NCI-H187 treated with DMSO at 0.1 percent for 48 hours (cell line): ENCODE measurements at places on chromosomes 12 and 14.

DNA sequence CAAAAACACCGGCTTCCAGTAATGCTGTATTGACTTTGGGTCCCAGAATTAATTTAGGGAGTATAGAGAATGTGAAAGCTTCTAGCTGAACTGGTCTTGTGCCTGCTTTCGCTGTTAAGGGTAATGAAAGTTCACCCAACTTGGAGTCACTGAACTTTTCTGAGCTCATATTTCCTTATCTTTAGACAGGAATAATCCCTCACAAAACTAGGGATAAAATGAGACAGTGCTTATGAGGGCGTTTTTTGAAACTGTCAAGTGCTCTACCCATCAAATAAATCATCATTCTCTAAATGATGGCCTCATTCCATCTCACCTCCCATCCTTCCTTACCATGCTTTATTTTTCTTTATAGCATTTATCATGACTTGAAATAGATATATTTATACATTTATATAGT lies 74.7 kb downstream of the RFX4 start:
- DNase-seq = no peak

DNA sequence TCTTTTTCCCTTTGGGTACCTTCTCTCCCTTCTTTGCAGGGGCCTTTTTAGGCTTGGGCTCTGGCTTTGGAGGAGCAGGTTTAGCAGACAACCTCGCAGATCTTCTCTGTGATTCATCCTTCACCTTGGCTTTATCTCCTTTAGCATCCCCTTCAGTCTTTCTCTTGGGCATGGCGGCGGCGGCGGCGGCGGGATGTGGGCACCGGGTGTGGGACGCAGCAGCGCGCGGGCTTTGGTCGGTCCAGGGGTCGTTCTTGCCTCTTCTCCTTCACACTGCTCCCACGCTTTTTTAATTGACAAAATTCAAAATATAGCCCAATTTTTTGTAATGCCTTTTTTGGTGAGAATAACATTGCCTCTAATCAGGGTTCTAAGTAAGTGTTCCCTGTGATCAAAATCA lies 8.6 kb downstream of the TRMT5 start:
- DNase-seq = no peak

DNA sequence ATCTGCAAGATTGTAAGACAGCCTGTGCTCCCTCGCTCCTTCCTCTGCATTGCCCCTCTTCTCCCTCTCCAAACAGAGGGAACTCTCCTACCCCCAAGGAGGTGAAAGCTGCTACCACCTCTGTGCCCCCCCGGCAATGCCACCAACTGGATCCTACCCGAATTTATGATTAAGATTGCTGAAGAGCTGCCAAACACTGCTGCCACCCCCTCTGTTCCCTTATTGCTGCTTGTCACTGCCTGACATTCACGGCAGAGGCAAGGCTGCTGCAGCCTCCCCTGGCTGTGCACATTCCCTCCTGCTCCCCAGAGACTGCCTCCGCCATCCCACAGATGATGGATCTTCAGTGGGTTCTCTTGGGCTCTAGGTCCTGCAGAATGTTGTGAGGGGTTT lies 37.4 kb downstream of the DAD1 start:
- DNase-seq = no peak

GRCh38 chr14:50122291-50122690 lies 5.9 kb upstream of the VCPKMT start:
- no peak for DNase-seq

DNA sequence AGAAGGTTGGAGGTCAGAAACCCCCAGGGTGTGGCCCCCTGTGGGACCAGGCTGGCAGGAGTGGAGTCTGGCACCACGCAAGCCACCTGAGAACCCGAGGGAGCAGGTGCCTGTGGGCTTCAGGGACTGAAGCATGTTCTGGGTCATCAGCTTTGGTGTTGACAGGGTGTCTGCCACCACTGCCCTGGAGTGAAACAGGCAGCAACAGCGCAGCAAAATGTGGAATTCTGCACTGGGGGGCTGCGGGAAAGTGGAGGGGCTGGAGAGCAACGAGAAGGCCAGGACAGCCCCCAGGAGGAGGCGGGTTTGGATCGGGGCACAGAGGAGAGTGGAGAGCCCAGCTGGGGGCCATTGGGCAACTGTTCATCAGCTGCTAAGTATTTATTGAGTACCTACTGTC lies 15.9 kb downstream of the PHETA1 start:
- no peak for DNase-seq

DNA sequence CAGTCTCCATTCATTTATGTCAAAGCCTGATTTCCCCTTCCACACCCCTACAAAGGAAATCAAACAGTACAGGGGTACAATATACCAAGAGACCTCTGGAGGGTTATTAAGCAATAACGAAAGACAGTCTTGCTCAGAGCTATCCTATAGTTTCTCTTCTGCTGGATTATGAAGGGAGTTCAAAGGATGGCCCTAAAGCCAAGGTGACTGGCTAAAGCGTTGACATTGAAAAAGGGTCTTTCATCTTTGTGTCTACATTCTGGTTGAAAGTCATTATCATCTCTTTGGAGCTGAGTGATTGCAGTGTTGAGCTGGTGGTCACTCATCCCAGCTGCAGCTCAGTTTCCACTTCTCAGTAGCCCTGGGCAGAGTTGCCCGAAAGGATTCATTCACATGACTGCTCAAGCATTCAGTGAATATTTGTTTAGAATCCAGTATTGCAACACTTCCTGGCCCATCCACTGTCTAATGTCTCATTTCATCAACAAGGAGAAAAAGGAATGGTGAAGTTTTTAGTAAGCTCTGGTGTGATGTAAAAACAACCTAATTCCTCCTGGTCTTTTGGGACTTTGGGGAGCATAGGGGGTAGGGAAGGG lies 19.2 kb upstream of the TBX5 start:
- DNase-seq = no peak

DNA sequence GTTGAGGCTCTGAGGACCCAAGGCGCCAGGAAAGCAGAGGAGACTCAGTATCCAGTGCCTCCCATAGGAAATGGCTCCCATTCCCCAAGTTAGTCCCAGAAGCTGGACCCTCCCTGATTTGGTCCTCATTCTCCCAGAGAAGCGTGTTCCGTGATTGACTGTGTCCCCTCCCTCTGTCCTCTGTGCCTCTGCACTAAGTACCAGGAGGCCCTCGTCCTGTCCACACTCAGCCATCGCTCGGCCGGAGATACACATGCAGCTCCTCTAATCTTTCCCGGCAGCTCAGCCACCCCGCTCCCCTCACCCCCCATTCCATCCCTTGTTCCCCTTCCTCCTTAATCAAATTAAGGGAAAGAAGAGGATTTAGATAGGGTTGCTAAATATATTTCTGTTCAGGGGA lies 28.3 kb upstream of the ATP2A2 start:
- DNase-seq = no peak

- DNase-seq = no peak
These were observed 40.9 kb upstream of the NOS1 start for GRCh38 chr12:117402363-117402762.

- no peak for DNase-seq
These were observed 40.5 kb downstream of the JAG2 start for GRCh38 chr14:105128059-105128458.

GRCh38 chr12:52622349-52622748 lies 4.0 kb upstream of the KRT73 start:
- no peak for DNase-seq

GRCh38 chr14:72621387-72622065 lies 272.4 kb downstream of the DPF3 start:
- no peak for DNase-seq

GRCh38 chr14:82124511-82124910 lies 590.9 kb upstream of the SEL1L start:
- no peak for DNase-seq

- DNase-seq = no peak
These were observed 90.8 kb downstream of the SLCO1B1 start for GRCh38 chr12:21221778-21222177.

GRCh38 chr12:122031342-122032216 lies 9.9 kb downstream of the BCL7A start:
- DNase-seq = no peak

GRCh38 chr12:110046451-110047187 lies 1.7 kb downstream of the C12orf76 start:
- DNase-seq = no peak

DNA sequence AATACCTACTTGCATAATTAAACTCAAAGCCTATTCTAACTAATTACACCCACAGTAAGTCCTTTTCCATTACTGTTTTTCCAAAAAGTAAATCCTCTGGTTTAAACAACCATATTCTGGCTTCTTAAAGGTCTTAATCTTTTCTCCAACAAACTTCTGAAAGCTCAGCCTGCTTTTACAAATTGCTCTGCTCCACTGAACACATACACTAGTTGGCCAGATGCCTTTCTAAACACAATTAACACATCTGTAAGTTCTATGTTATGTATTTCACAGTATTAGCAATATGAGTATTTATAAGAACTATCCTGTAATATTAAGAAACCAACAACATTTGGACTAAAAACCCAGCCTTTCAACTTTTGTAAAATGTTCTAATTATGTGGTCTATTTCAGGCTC lies 30.1 kb downstream of the PTPRB start:
- DNase-seq = no peak

DNA sequence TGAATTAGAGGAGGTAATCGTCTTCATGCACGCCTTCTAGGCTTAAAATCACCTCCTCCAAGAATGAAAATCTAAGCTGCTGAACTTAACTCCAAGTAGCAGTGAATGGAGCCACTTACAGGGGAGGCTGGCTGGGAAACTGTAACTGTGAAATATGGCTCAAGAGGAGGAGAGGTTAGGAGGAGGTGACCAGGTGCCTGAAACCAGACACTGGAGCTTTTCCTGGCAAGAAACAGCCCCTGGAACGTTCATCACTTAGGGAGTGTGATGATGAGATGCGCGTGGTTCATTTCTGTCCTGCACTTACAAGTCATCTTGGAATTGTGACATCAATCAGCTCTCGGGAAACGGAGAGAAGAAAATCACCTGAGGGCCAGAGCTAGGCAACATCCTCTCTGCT lies 62.3 kb upstream of the TMEM132C start:
- DNase-seq = no peak

DNA sequence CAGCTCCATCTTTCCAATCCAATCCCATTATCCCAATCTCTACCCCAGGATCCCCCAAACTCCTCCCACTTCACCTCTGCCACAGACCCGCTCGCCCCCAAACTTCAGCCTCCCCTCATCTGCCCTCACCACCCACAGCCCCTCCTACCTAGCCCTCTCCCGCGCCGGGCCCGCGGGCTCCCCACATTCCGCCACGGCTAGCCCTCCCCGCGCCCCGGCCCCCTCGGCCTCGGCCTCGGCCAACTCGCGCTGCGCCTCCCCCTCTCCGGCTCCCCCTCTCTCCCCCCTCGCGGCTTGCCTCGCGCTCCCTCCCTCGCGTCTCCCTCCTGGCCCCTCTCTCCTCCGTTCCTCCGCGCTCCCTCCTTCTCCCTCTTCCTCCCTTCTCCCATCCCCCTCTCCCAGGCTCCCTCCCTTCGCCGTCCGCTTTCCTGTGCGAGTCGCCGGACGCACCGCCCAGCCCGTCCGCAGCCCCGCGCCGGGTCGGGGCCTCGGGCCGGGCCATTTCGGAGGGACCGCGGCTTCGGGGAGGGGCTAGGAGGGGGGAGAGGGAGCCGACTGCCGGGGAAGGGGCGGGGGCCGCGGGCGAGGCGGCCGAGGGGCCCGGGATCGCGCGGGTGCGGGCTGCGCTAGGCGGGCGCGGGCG lies at the start of gene ATN1:
ATN1 (plus strand) TSS at position 581 of the 643 bp plus-strand sequence. CDS start 6,043 bp downstream, outside the sequence.
- no peak for DNase-seq

DNA sequence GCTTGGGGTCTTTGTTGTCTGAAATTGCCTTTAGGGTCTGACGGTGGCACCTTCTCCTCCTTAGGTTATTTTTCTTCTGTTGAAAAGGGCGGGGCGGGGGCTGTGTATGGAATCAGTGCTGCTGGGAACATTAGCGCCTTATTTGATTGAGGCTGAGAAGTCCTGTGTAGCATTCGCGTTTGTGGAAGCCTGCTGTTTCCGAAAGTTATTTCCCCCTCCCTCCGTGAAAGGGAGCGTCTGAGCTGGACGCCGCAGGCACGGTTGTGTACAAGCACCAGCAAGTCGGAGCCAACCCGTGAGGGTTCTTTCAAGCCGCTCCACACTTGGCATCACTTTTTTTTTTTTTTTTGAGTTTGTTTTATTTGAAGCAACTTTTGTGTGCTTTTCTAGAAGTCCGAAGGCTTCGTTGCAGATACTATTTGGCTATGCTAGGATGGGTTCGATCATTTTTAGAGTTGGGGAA lies 1.1 kb downstream of the SYNE2 start:
- no peak for DNase-seq

DNA sequence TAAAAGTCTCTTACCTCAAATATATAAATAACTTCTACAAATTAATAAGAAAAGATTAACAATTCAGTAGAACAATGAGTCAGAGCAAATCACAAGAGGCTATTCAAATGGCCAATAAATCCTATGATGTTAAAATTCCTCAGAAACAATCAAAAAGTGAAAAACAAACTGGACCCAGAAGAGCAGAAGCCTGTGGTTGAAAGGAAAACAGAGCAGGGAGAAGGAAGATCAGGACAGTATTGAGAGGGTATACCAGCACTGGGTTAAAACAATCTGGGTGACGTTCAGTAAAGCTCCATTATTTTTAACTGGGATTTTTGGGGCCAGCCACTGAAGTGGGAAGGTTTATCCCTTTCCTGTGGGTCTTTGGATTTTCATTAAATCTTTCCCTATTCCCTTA lies 39.7 kb upstream of the PCED1B start:
- no peak for DNase-seq

DNA sequence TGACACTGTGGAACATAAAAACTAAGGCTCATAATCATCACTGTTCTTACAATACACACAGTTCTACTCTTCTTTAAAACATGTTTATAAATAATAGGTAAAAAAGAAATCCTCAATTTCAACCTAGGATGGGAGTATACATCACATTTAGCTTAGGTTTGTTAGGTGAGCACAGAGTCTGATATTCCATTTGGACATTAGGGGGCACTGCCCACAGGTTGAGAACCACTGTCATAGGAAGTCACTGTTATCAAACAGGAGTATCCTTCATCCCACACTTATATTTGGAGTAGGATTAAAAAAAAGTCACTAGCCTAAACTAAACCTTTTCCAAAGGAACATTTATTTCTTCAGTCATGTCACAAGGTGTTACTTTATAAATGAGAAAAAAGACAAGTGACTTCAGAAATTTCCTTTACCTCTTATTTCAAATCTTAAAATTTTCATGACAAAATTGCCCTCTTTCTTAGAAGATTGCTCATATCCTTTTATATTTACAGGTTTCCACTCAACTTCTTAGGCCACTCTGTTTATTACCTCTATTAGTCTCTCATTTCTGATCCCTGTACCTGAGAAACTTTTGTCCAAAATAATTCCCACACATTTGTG lies 240.6 kb downstream of the CPNE8 start:
- no peak for DNase-seq

- DNase-seq = no peak
These were observed 8.9 kb upstream of the RERG start for GRCh38 chr12:15230137-15230536.

- no peak for DNase-seq
These were observed 142.8 kb downstream of the NUAK1 start for GRCh38 chr12:105995961-105996431.

DNA sequence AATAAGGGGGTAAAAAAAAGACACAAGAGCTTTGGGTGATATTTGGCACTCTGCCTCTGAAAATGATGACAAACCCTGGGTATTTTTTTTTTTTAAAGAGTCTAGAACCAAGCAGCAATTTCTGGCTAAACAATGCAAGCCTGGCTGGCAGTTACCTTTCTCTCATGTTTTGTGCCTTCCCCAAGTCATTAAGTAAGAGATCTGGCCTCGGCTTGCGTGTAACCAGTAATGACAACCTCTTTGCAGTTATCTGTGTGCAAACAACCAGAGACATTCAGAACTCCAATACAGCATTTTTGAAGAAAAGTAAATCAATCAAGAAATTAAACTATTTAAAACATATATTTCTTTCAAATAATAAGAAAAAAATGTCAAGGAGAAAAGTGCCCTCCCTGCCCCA lies 167.5 kb downstream of the KCNC2 start:
- no peak for DNase-seq
